ENCODE measurements at places on chromosomes 16 and 17. TPM values are rescaled to one million over a fixed set of nuclear protein-coding genes. Genes with fewer than 3 reads are reported as not detected.

DNAJA2 gene
- total RNA-seq = 63.3 TPM

ABAT gene
- total RNA-seq = 42.9 TPM

RHBDF2 gene
- total RNA-seq = 9.1 TPM

ARL5C gene
- total RNA-seq = 1.3 TPM

UTS2R gene
- 3.2 TPM for total RNA-seq

KRT32 gene
- not detected for total RNA-seq

GLYR1 gene
- 90.4 TPM for total RNA-seq

SHCBP1 gene
- total RNA-seq = 7.4 TPM

CDH8 gene
- total RNA-seq = 16.4 TPM

VAT1L gene
- 29.2 TPM for total RNA-seq

LAT gene
- total RNA-seq = 2.9 TPM

C16orf87 gene
- total RNA-seq = 23.7 TPM

CSF3 gene
- total RNA-seq = not detected

DNAAF8 gene
- total RNA-seq = 0.71 TPM

BMERB1 gene
- 73.6 TPM for total RNA-seq

ABCA6 gene
- 29.4 TPM for total RNA-seq

PTRH2 gene
- total RNA-seq = 19.7 TPM

CD300E gene
- not detected for total RNA-seq

MYH8 gene
- 63.4 TPM for total RNA-seq

OR4D1 gene
- total RNA-seq = not detected

DOC2B gene
- total RNA-seq = 34.4 TPM

KRT20 gene
- not detected for total RNA-seq

RHBDF1 gene
- 36.1 TPM for total RNA-seq

FAM171A2 gene
- 52.0 TPM for total RNA-seq

GRB7 gene
- total RNA-seq = 1.3 TPM

CCL23 gene
- not detected for total RNA-seq

All from camera-type eye (tissue), 1 donor.